ENCODE measurements at places on chromosomes 4 and X.

DNA sequence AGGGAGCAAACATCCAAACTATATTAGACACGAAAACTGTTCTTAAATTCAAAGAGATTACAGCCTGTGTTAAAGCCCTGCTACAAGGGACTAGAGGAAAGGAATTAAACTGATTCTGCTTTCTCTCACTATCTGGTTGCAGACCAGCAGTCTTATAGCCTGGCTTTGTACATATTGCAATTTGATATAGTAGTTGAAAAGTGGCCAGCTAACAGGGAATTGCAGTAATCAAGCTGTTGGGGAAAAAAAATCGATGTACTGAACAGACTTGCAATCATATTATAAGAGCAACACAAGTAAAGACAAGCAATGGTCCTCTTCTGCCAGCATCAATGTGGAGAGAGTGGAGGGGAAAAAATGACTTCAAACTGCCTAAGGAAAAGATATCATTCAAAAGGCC lies 364.4 kb upstream of the EPHA5 start:
- no peak for DNase-seq

DNA sequence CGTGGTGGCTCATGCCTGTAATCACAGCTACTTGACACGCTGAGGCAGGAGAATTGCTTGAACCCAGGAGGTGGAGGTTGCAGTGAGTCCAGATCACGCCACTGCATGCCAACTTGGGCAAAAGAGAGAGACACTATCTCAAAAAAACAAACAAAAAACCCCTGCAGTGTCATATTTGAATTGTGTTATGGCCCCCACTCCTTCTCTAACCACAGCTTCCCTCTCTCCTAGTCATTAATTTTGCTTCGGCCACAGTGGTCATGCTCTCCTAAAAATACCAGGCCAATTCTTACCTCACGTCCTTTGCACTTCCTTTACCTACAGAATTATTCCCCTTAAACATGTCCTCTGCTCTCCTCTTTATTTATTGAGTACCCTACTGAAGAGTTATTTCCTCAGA lies 206.1 kb downstream of the PPP3CA start:
- DNase-seq, result no peak

- no peak for DNase-seq
Measured at GRCh38 chr4:110287130-110287529, 88.7 kb upstream of the ELOVL6 start.

DNA sequence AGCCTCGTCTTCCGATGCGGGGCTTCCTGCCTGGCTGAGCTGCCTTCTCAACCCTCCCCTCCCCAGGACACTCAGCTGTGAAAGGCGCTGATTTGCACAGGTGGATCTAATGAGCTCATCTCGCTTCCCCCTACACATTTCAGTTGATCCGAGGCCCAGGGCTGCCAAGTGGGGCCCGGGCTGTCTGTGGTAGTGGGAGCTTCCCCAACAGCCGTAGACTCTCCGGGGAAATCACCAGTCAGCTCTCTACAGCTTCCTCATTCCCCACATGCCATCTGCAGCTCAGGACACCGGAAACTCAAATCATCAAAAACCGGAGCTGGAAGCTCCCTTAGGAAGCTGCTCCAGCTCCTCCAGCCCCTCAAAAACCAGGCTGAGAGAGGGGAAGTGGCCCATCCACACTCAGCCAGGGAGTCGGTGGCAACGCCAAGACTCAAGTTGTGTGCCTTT lies 56.2 kb downstream of the SMIM20 start:
- DNase-seq, result no peak

- no peak for DNase-seq
Measured at GRCh38 chr4:120948382-120948781, 25.9 kb upstream of the PRDM5 start.

GRCh38 chr4:4574792-4575191 lies 32.9 kb upstream of the STX18 start:
- no peak for DNase-seq

DNA sequence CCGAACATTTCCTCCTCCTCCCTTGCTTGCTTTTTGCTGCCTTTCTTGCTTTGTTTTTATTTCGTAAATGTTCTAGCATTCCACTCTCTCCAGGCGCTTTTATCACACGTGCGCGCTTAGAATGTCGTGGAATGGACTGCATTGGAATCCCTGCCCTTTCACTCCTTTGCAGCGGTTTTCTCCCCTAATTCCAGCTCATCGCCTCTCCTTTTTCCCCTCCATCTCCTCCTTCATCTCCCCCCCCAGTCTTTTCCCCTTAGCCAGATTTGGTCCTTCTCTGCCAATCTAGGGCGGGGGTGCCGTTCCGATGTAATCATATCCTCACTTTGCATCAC lies 579 bp downstream of the OGT start:
- no peak for DNase-seq

DNA sequence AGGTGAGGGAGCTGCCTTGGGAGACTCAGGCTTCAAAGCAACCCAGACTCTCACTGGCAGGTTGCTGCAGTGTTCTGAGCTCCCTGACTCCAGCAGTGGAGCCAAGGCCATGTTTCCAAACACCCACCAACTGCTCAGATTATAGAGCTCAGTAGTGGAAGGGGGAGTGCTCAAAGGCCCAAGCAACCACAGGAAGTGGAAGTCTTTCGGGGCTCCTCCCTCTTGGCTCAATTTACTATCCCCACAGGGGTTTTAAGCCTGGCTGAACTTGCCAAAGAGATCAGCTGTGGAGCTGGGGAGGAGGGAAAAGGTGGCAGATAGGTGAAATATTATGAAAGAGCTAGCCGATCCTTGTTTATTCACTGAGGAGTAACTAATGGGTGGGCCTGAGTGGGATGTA lies 82.5 kb downstream of the HPRT1 start:
- DNase-seq, result no peak

DNA sequence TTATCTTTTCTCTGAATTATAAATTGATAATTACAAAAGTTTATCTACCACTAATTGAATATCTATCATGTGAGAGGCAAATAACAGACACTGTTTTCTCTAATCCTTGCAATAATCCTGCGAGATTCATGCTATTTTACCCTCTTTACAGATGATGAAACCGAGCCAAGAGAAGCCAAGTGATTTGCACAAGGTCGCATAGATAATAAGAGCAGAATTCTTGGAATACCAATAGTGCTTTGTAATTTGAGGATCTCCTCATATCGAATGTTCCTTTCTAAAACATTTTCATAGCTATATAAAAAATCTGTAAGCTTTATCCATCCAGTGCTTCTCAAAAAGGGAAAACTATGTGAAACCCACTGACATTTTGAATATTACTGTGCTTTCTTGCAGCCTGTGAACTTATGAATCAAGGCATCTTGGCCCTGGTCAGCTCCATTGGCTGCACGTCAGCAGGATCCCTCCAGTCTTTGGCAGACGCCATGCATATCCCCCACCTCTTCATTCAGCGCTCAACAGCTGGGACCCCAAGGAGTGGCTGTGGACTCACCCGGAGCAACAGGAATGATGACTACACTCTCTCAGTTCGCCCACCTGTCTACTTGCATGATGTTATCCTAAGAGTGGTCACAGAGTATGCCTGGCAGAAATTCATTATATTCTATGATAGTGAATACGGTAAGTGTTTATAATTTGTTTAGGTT lies 743.8 kb upstream of the ATOH1 start:
- DNase-seq, result no peak

- no peak for DNase-seq
Measured at GRCh38 chr4:51999250-51999649, 20.9 kb downstream of the LRRC66 start.

DNA sequence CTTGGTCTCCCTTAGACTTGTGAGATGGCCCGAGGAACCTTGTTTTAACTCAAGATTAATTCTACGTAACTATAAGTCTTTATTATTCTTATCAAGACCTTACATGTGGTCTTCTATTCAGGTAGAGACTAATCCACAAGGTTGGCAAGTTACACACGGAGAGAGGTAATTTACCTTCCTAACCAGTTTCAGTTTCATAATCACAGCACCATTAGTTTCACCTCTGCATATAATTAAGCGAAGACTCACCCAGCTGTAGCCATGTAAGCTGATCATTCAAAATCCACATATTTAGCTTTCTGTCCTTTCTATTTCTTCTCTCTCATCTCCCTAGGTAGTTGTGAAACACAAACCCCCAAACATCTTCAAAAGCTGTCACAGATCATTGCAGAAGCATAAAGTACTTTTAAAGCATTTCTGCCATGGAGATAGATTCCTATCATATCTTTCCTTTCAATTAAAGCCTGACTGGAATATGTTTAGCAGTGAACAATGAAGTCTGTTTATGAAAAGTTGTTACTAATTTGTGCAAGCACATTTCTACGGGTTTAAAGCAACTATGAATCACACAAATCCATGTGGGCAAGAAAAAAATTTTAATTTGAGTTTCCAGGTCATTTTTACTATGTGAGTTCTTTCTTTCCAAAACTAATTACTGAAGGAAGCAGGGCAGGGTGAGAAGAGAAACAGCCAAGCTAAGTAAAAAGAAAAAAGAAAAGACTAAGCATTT lies 78.5 kb downstream of the BTC start:
- DNase-seq, result no peak
